AG09319 (cell line): ENCODE measurements at places on chromosomes 5 and 9.

GRCh38 chr5:177295924-177296323 is 7.6 kb downstream of the RAB24 start:
- no peak for DNase-seq

- no peak for DNase-seq
Observed at GRCh38 chr9:72089451-72090130, 29.2 kb upstream of the C9orf57 start.

DNA sequence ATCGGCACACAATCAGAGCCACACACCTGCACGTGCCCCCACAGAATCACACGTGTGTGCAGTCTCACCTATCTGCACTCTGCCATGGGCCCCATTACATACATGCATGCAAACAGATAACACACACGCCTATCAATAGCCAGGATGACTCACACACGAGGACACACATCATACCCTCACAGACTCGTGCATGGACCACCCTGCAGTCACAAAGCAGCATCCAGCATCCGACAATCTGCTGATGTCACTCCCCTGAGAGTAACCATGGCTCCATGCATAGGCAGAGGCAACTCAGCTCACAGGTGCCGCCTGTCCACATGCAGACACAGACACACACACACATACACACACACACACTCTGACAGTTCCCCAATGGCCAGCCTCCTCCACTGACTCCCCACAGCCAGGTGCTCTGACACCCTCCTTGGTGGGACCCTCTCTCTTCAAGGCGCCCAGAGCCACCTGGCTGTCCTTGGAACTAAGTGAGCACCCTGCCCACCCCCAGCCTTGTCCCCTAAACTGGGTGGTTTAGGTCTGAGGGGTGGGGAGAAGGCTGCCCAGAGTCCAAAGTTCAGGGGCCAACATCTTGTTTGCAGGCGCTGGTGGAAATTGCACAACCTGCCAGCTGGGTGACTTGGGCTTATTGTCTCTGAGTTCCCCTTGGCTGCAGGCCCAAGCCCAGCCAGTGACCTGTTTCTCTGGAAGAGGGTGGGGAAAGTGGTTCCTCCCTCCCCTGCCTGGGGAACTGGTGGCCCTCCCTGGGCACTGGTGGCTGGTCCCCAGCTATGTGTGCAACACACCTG is 34.6 kb upstream of the NEK6 start:
- DNase-seq, result no peak

DNA sequence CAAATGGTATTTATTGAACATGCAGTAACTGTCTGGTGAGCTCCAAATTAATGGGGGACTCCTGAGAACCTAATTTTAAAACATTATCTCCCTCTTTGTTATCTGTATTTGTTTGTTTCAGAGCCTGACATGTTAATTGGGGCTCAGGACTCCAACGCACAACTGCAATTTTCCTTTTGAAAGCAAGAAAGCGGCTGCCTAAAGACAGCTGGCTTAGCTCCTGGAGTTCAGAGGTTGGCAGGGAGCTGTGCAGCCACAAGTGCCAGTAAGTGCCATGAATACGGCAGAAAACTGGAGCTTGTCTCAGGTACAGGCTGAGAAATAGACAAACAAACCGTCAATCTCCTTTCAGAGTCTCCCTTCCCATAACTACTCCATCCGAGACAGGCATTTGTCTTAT is 80.9 kb downstream of the PPP2R2B start:
- DNase-seq, result no peak

- no peak for DNase-seq
Observed at GRCh38 chr5:6772886-6773285, 59.7 kb downstream of the TENT4A start.

GRCh38 chr5:65142016-65142415 is 339.7 kb downstream of the ADAMTS6 start:
- no peak for DNase-seq

DNA sequence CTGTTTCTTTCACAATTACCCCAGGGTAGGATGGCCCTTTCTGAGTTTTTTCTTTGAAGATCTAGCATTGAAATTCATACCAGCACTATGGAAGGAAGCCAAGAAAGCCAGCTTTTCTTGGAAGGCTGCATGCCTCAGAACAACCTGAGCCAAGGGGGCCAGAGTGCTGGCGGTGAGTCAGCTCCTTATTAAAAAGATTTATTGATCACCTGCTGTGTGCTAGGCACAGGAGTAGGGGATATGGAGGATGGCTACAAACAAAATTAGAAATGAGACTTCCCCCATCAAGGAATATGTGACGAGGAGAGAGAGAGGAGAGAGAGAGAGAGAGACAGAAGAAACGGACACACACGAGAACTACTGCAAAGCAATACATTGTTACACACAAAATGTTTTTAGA is 184.6 kb upstream of the PUM3 start:
- no peak for DNase-seq
